T-helper 1 cell (primary cell): ENCODE measurements at places on chromosomes 16 and 17.

DNA sequence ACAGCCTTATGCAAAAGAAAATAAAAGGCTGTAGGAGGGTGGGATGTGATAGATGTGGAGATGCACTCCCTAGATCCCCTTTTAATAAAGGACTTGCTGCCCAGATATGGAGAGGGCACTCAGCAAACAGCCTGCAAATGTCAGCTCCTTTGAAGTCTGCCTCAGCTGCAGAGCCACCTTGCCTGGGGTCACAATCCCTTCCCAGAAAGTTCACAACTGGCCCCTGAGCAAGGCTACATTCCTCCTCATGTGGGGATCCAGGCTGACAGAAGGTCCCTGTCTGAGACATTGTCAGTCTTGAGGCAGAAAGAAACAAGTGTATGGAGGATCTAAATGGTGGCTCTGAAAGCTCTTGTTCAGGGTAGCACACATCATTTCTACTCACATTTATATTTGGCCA, 36.1 kb downstream of the SLFN11 start:
- DNase-seq, result no peak

DNA sequence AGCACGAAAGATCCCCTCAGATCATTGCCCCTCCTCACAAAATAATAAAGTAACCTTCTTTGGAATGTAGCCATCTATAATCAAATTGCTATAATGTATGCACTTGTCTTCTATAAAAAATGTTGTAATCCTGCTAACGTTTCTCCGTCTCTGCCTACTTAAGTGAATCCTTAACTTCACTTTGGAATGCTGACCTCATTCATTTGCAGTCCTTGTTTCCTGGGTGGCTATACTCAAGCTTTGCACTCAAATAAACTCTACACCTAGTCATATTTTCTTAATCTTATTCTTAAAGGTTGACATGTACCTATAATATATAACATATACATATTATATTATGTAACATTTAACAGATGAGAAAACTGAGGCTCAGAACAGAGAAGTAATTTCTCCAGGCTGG, 22.7 kb downstream of the CHD9NB start:
- DNase-seq, result no peak

DNA sequence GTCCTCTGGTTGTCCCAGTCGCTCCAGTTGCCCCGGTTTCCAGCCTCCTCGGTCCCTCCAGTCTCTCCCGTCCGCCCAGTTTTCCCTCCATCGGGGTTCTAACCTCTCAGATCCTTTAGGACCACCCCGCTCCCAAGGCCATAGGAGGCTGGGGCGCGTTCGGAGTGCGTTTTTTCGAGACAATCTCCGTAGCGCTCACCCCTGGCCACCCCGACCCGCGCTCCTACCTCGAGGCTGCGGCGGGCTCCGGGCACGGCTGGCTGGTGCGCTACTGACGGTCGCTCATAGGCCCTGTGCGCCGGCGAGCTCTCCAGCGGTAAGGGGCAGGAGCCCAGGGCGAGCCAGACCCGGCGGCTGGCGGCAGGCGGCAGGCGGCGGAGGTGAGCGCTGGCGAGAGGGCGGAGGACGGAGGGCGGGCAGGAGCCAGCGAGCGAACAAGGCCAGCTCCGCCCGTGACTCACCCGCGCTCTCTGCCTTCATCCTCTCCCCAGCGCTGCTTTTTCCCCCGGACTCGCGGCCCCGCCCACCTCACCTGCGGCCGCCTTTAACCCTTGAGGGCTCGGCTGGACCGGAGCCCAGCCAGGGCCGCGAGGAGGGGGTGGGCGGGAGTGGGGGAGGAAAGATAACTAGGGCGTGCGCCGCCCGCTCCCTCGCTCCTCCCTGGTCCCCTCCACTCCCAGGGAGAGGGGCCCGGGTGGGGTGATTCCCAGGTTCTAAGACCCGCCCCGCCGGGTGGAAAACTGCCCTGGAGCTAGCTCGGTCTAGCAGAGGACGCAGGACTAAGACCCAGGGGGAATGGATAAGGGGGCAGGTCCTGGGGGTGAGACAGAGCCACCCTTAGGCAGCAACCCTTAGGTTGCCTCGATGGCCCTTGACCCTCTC, at the start of gene SP6:
Gene SP6 (minus strand): TSS at position 472 of the 882 bp plus-strand sequence. CDS start 2,734 bp downstream, outside the sequence.
- peak; percentile 47 for DNase-seq

DNA sequence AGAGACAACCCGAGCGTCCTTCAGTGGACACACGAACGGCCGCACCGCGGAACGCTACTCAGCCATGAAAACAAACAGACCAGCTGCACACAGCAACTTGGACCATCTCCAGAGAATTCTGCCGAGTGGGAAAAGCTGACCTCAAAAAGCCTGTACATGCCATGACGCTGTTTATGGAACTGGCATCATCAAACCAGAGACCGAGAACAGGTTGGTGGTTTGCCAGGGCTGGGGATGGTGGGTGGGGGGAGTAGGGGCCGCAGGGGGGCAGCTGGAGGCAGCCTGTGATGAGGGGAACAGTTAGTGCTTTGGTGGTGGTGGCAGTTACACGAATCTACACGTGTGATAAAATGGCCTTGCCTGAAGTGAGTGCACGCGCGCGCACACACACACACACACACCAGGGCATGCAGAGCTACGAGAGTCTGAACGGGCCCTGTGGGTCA, 169.8 kb downstream of the LAT start:
- no peak for DNase-seq

- DNase-seq, result no peak
Observed at GRCh38 chr16:1614456-1615102, 2.4 kb downstream of the CRAMP1 start.

DNA sequence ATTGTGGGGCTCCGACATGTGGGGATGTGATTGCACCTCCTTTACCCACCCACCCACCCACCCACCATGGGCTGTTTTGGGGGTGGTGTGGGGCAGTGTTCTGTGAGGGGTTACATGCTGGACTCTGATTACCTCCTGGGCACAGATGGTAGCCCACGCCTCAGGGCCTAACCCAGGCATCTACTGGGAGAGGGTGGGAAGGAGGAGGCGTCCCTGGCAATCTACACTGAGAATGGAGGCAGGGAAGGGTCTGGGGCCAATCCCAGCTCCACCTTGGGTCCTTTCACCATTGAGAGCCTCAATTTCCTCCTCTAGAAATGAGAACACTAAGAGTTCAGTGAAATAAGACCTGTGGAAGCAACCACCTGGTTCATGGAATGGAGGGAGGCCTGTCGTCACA, 11.7 kb upstream of the DOK4 start:
- no peak for DNase-seq

GRCh38 chr17:59292174-59292523, 39.3 kb upstream of the YPEL2 start:
- DNase-seq, result no peak

GRCh38 chr17:21042458-21043295, at the start of gene USP22:
TSS of gene USP22 (minus strand) at chr17:21043011. CDS start at chr17:21042835, 176 bp downstream.
- DNase-seq, result no peak

DNA sequence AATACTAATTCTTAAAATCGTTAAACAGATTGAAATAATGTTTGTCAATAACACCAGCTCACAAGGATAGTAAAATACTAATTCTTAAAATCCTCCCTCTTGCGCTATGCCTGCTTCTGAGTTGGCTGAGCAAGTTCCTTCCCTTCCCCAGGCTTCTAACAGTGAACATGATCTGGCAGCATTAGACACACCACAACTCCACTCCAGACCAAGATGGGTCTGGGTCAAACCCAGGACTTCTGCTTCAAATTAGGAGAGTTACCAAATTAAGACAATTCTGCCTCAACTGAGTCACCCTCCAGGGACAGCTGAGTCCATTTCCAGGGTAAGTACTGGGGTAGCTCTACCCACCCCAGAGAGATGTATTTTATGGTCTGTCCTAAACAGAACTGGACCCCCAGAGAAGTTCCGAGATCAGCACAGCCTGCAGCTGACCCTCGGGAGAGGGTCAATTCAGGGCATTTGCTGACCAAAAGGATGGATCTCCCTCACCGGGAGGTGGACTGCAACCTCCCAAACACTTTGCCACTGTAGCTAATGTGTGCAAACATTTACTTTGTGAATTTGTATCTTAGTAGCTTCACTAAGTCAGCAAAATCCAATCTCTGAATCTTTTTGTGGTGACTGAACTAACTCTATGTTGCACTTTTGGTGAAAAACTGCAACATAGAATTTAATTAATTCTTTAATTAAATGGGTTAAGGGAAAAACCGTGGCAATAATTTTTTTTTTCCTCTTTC, 48.8 kb downstream of the ADCY9 start:
- DNase-seq, result no peak

GRCh38 chr16:62240722-62241121, 204.5 kb upstream of the CDH8 start:
- no peak for DNase-seq

- no peak for DNase-seq
Observed at GRCh38 chr16:85082173-85083050, 29.9 kb downstream of the CIBAR2 start.

GRCh38 chr17:8018436-8018835, 16.0 kb downstream of the GUCY2D start:
- no peak for DNase-seq

DNA sequence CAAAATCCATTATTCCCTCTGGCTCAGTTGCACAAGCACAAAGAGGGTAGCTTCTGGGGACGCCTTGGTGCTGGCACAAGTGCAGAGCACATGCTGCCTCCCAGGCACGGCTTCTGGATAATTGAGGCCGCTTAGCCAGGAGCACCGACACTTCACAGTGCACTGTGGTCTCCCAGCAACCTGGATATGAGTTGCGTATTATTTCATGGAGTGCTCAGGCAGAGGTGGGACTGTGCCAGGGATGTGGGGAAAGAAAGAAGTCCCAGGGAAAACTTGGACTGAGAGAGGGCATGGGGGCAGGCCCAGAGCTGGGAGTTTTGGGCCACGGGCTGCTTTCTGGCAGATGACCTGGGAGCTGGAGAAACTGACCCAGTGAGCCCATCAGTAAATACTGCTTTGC, 37.5 kb downstream of the MPRIP start:
- DNase-seq, result no peak

DNA sequence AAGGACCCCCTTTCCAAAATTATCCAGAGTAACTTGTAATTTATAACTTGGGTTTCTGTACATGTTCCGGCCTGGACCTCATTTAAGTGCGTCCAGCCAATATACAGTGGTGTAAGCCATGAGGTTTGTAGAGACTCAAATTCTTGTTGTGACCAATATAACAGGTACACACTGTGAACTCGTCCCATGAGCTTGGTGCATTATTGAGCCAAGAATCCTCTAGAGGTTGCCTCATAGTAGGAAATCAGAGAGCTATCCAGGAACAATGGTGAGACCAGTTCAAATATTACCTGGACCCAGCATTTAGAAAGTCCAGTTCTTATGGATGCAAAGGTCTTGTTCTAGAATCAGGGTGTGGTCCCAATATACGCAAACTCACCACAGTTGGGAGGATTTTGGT, 138.2 kb downstream of the NPIPB5 start:
- no peak for DNase-seq

DNA sequence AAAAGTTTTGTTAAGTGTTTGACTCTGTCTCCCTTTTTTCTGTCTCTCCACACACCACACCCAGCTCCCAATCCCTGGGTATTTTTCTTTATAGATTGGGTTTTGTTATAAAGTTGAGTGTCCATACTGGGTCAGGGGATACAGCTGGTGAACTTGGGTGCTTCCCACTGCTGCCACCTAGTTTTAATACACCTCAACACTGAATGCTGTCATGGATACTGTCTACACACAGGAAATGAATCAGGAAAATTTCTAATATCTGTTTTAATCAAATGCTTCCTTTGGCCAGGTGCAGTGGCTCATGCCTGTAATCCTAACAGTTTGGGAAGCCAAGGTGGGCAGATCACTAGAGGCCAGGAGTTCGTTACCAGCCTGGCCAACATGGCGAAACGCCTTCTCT, 5.3 kb upstream of the TAOK1 start:
- no peak for DNase-seq

DNA sequence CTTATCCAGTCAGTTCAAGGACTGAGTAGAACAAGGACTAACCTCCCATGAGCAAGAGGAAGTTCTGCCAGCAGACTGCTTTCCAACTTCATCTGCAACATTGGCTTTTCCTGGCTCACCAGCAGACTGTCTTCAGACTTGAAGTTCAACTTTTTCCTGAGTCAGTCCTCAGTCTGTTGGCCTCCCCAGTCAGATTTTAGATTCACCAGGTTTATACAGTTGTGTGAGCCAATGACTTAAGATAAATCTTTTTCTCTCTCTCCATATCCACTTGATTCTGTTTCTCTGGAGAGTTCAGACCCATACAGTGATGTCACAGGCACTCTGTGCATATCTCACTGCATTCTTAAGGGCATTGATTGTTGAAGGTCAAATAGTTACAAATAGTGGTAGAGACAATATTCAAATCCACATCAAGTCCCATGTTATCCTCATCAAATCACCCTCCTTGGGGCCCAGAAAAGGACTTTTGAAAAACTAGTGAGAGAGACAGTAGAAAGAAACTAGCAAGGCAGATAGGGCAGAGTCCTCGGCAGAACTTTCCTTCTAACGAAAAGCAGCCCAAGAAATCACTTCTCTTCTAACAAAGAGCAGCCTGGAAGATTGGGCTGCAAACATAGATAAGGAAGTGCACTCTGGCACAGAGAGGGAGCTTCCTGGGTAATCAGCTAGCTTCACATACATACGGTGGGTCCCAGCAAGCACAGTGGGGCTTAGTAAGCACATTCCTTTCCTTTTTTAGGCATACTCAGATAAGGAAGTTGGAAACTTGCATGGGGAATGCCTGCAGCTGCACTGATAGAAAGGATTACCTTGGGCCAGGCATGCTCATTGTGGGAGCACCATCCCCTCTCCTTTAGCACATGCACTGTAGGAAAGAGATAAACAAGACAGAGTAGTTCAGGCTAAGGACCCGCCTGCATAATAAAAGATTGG, 132.3 kb upstream of the FAM20A start:
- no peak for DNase-seq

GRCh38 chr17:4173781-4174180, 30.8 kb downstream of the CYB5D2 start:
- DNase-seq, result no peak

GRCh38 chr16:59169168-59169567, 435.1 kb upstream of the GOT2 start:
- no peak for DNase-seq

GRCh38 chr17:67718325-67718941, 697 bp downstream of the NOL11 start:
- DNase-seq, result peak; percentile 7

DNA sequence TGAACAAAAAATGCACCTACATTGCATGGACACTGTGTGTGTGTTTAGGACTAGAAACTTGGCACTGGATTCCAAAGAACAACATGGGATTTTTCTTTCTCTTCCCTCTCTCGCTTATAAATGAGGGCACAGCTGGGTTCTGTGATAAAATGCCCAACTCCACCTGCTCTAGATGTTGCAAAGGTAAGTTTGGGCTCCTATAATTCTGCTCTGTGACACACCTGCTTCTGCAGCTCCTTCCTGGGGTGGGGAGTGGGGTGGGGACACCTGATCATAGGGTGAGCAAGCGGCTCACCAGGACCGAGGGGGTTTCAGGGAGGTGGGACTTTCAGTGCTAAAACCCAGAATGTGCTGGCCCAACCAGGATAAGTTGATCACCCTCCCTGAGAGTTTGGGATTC, 104.3 kb downstream of the AXIN2 start:
- no peak for DNase-seq

DNA sequence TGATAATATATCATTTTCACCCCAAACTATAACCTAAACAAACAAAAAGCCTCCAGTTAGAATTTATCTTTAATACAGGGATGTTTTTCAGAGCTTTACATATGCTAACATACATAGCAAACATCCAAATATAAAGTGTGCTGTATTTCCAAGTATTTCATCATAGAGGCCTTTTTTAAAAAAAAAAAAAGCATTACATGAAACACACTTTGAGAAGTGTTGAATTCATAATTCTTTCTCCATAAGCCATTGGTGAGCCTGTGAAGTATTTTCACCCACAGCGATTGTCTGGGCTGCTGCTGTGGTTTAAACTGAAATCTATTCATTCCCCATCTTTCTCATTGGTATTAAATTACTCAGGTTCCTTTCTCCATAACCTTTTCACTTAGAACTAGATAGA, 503.4 kb upstream of the CDH8 start:
- DNase-seq, result no peak

GRCh38 chr16:5907544-5907943, 809.9 kb upstream of the EEF2KMT start:
- DNase-seq, result no peak
